ENCODE measurements at places on chromosomes 4 and X.

DNA sequence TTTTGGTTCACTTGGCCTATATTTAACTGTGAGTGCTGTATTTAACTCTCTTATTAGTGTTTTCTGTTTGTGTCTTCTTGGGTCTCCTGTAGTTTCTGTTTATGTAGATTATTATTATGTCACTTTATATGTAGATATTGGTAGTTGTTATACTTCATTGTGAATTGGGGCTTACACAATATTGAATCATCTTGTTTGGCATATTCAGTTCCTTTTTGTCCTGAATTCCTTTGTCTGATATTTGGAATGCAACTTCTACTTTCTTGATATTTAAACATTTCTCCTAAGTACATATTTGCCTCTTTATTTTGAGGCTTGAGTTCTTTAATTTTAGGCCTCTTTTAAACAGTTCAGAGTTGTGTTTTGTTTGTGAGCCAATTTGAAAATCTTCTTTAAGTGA is 544.8 kb upstream of the ADGRL3 start:
- no peak for DNase-seq

GRCh38 chrX:137418086-137418485 is 147.8 kb upstream of the ZIC3 start:
- no peak for DNase-seq

DNA sequence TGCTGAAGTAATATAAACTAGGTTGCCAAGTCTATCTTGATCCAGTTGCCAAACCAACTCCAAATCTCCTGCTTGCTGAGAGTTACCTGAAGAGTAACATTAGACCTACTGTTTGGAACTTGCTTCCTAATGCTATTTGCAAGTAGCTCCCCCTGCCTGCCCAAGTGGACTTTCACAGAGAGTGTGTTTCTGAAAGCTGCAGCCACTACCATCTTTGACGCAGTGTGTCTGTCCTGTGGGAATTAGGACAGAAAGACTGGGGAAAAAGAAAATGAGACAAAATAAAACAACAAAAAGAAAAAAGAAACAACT is 195.0 kb upstream of the HS3ST1 start:
- no peak for DNase-seq

DNA sequence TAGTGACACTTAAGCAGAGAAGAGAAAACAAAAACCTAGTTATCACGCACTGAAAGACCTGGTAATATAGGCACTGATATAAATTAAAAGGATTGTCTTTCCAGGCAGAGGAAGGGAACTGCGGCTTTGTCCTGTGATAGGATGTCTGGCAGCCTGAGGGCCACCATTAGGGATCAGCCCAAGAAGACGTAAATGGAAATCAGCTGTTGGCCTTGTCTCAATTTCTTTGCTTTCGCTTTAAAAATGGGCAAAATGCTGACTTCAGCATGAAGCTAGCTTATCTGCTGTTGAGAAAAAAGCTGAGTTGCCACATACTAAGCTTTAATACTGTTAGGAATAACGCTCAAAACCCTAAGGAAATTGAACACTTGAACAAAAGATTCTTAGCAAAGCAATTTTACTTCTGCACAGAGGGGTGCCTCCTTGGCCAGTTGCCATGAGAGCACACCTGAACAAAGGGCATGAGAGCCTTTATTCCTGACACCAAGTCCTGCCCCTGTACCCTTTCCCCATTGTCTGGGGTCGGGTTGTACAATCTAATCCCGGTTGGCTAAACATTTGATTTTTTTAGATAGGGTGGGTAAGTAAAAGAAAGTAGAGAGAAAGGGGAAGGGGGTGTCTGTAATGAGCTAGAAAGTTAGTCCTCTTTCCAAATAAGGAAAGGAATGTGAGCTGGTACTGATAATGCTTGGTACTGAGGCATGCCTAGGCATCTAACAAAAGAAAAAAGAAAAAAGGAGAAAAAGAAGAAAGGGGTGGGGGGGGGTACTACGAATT is 85.1 kb upstream of the UCP1 start:
- no peak for DNase-seq

- no peak for DNase-seq
Observed at GRCh38 chr4:2135083-2135482, 76.0 kb downstream of the NAT8L start.

- no peak for DNase-seq
Observed at GRCh38 chrX:19410259-19410658, 66.5 kb downstream of the PDHA1 start.

GRCh38 chr4:69830560-69831269 is 29.2 kb downstream of the SULT1E1 start:
- DNase-seq, result no peak

GRCh38 chr4:5220028-5220427 is 168.7 kb downstream of the STK32B start:
- no peak for DNase-seq

GRCh38 chr4:147847751-147848590 is 116.1 kb downstream of the ARHGAP10 start:
- no peak for DNase-seq

DNA sequence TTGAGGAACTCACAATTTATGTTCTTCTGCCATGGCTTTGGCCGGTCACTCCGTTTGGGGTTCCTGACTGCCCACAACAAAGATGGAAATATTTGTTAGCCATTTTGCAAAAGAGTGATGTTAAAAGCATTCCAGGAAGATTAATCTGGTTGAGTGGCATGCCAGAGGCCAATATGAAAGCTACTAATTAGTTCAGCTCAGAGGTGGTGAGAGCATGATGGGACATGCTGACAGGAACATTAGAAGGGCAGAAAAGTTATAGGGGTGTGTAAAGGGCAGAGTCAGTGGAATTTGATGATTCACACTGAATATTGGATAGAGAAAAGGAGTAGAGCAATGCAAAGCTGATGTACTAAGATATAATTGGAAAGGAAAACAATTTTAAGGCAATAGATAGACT is 94.4 kb downstream of the TLL1 start:
- DNase-seq, result no peak

GRCh38 chrX:65702956-65703355 is 35.5 kb downstream of the MSN start:
- DNase-seq, result no peak
